ENCODE measurements at places on chromosomes 16 and 17. TPM values are rescaled to one million over a fixed set of nuclear protein-coding genes. Genes with fewer than 3 reads are reported as not detected.
A peak's percentile ranks its signal among the peaks of the same experiment; 100 is the strongest.

GRCh38 chr16:5336941-5337340, 239.3 kb upstream of the EEF2KMT start:
- no peak for DNase-seq

GRCh38 chr17:77167472-77168306, 26.9 kb downstream of the SEC14L1 start:
- no peak for DNase-seq

The HSPB9 gene
- not detected for total RNA-seq

DNA sequence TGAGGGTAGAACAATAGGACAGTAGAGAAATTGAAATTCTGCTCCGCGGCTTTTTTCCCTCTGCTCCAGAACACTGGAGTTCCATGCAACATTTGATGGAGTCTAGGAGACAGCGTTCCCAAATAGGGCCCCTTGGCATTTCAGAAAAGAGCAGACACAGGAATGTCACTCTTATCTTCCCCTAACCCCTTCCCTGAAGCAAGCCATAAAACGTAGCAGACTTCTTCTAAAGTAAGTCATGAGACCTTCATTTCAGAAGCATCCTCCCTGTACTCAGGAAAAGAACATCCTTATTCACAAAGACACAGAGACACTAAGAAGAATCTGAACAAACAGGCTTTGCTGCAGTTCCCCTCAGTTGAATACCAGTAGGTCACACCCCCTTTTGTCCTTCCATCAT, 296.1 kb upstream of the SOX9 start:
- DNase-seq, result no peak

The NXPH3 gene
- total RNA-seq, result 1.7 TPM

DNA sequence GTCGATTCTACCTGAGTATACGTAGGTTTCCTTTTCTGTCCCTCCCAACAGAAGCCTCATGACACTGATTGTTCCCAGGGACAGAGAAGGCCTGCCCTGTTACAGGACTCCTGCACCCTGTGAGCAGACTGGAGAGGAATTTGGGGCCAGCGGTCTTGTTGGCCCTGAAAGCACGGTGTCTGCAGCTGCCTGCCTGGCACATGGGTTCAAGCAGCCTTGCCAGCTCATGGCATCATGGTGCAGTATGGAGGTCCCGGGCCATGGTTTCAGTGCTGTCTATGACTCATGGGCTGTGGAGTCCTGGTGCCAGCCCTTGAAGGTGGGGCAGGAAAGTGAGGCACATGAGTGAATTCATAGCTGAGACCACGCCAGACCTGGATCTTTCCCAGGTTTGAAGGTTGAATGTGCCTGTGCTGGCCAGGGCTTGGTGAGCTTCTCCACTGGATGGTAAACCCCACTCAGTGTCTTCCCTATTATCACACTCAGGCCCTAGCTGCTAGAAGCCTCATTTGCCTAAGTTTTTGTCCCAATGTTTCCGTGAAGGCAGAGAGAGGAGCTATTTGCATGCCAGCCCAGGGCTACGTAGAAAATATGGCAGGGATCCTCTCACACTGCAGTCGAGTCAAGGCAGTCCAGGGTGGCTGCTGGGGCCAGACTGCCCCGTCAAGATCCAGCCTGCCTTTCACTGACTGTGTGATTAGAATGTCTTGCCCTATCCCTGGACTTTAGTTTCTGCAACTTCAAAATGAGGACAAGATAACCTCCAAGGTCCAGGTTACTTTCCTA, 277.2 kb upstream of the CCL2 start:
- no peak for DNase-seq

GRCh38 chr17:3316836-3317235, 18.7 kb upstream of the OR3A1 start:
- no peak for DNase-seq

DNA sequence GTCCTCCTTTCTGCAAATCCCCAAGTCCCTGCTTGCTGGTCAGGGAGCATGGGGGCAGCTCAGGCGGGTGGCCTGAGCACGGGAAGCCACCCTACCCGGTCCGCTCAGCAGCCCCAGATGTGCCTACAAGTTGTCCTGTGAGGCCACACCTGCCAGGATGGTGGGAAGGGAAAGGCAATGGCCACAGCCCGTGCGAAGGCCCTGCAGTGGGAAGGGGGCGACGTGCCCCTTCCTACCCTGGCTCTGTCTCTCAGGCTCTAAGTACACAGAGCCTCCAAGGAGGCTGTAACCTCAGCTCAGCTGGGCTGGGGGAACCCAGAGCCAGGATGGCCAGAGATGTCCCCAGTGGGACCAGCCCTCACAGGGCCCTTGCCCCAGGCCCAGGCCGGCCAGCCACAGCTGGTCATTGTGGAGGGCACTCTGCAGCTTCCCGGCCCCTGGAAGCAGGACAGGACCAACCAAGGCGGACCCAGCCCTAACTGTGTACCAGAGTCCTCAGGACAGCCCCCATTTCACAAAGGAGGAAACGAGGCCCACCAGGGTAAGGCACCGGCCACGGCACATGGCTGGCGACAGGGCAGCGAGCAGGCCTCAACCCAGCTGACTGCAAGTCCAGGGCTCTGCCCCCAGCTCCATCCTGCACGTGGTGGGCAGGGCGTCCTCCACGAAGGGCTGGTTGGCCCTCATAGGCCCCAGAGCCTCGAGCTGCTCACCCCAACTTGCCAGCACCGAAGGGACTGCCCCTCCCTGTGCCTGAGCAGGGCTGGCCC, 82.3 kb downstream of the RTN4RL1 start:
- no peak for DNase-seq

DNA sequence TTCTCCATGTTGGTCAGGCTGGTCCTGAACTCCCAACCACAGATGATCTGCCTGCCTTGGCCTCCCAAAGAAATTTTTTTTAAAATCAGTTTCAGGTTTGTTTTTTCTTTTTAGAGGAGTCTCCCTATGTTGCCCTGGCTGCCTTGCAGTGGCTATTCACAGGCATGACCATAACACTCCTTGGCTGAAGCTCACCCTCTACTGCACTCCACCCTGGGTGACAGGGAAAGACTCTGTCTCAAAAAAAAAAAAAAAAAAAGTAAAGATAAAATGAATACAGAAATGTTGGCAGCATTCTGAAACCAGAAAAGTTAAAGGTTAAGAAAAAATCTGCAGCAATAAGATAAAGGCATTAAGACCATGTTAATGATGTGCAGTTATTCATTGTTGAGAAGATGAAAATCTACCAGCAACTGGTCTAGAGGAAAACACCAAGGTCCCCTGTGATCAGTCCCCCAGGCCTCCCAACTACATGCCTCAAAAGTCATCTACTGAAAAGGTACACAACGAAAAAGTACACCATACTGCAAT, 15.1 kb downstream of the YWHAE start:
- DNase-seq, result no peak

GRCh38 chr16:85940214-85940613, 41.3 kb downstream of the IRF8 start:
- no peak for DNase-seq

The NKD1 gene
- total RNA-seq, result 12.6 TPM

DNA sequence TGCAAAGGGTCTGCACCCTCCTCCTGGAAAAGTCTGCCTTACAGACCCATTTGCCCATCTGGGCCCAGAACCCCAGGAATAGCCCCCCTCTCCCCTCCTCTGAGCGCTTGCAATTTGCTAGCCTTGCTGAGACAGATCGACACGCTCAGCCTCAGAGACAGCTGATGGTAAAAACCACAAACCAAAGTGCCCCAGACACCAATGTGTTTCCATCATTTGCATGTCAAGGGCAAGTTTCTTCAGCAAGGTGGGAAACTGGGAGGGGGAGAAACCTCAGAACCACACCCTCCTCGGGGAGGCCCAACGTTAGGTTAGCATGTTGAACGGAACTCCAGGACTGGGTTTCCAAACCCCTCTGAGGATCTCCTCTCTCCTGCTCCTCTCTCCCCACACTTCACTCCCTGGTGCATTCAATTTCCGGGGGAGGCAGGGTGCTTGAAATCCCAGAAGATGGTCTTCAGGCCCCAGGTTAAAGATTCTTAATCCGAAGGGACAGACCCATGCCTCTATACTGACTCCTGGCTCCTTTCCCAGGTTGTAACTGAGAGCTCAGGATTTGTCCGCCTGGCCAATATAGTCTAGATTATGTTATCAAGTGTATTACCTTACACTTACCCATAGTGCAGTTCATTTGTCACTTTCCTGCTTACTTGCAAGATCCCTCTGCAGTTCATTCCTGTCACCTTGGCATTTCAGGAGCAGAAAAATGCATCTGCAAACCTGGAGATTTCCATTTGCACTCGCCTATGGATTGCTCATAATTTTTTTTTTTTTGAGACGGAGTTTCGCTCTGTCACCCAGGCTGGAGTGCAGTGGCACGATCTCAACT, 1.3 kb upstream of the CUEDC1 start:
- DNase-seq, result no peak

The CHAD gene
- total RNA-seq, result 0.37 TPM

The WNK4 gene
- total RNA-seq, result 0.77 TPM

- no peak for DNase-seq
Observed at GRCh38 chr17:50169881-50170459, 4.2 kb downstream of the SGCA start.

The GUCY2D gene
- 1.8 TPM for total RNA-seq

DNA sequence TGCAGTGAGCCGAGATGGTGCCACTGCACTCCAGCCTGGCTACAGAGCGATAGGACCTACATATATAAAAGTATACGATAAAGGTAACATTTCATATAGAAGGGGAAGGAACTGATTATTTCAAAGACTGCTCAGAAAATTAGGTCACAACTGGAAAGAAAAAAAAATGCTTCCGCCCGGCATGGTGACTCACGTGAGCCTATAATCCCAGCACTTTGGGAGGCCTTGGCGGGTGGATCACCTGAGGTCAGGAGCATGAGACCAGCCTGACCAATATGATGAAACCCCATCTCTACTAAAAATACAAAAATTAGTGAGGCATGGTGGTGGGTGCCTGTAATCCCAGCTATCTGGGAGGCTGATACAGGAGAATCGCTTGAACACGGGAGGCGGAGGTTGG, 7.8 kb downstream of the TEX14 start:
- DNase-seq, result no peak

DNA sequence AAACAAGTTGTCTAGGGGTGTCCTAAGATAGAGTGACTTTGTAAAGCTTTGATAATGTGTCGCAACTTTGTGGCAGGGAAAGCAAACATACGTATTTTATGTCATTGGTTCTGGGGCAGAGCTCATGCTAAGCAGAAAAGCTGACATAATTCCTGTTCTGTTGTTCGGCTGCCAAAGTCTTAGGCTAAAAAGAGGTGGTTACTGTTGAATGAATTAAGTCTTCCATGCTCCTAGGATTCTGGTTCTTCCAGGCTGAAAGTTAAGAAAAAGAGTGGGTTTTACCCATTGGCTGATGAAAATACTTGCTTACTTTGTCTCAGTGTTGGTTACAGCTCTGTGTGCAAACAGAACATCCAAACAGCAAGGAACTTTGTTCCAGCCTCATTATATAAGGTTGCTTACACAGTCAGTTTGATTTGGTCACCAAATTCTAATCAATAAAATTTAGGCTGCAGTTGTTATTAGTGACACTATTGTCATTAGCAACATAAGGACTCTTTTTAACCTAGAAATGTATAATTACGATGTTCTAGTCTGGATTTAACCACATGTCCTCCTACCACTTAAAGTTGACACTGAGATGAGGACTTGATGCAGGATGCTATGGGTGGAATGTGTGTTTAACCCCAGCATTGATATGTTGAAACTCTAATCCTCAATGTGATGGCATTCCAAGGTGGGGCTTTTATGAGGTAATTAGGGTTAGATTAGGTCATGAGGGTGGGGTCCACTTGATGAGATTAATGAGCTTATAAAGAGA, 114.0 kb upstream of the GOT2 start:
- DNase-seq, result peak; percentile 54

GRCh38 chr16:16780588-16780987, 401.6 kb downstream of the NPIPA7 start:
- DNase-seq, result no peak

GRCh38 chr16:50989047-50989446, 162.0 kb downstream of the SALL1 start:
- DNase-seq, result no peak
